ENCODE measurements at places on chromosomes 2 and 18. TPM values are rescaled to one million over a fixed set of nuclear protein-coding genes. Genes with fewer than 3 reads are reported as not detected.
A peak's percentile ranks its signal among the peaks of the same experiment; 100 is the strongest.

DNA sequence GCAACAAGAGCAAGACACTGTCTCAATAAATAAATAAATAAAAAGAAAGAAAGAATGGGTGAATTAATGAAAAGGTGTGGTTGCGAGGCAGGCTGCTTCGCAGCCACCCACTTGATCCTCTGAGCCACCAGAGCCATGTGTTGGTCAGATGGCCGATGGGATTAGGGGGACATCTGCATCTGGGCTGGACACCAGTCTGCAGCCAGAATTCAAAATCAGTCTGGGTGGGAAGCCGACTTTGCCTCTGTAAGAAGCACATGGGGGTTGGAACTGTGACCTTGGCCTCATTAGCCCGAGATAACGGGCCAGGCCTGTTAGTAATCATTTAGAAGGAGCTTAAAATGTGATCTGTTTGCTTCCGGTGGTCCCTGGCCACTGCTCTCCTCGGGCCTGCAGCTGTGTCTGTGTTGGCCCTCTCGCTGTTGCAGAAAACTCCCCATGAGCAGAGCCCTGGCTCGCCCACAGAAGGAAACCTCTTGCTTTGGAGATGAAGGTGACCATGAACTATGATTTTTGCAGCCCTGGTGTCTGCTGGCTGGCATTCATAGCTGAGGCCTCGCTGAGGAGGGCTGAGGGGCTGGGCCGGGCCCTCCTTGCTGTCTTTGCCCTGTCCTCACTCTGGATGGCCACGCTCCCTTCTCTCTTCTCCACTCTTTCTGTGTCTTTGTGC, 94.4 kb downstream of the DYSF start:
- no peak for DNase-seq

DNA sequence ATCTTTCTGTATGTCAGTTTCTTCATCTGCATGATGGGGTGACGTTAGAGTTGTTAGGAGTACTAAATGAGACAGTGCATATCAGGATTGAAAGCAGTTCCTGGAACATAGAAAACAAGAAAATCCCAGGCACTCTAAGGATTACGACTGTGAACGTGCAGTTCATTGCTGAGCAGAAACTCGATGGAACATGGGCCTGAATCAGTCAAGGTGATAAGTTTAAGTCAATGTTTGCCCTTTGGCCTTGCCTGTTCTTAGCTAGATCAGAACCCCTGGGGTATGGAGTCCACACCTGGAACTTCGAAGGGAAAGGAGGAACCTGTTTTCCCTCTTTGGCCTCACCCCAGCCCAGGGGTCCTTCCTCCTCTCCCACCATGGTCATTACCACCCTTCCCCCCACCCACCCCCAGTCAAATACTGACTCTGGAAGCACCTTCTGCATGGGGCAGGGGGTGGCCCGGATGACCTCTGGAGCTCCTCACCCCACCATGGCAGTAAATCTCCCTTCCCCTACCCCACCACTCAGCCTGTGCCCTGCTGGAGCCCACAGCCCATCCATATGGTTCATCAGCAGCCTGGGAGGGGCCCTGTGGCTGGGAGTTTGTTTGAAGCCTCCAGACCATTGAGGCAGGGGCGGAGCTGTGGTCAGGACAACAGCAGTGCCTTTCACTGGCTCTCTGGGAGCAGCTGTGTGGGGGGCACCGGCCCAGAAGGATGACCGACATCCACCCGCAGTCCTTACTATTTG, 164.1 kb downstream of the SMAD7 start:
- DNase-seq = no peak

- no peak for DNase-seq
Measured at GRCh38 chr2:203077451-203077850, 62.8 kb downstream of the NBEAL1 start.

- DNase-seq = peak; percentile 83
Measured at GRCh38 chr2:225041851-225042799, at the start of gene DOCK10. TSS of gene DOCK10 (minus strand) at chr2:225042468. CDS start at chr2:225042374, 94 bp downstream.

GRCh38 chr2:215901796-215902195, 111.6 kb downstream of the MREG start:
- no peak for DNase-seq

DNA sequence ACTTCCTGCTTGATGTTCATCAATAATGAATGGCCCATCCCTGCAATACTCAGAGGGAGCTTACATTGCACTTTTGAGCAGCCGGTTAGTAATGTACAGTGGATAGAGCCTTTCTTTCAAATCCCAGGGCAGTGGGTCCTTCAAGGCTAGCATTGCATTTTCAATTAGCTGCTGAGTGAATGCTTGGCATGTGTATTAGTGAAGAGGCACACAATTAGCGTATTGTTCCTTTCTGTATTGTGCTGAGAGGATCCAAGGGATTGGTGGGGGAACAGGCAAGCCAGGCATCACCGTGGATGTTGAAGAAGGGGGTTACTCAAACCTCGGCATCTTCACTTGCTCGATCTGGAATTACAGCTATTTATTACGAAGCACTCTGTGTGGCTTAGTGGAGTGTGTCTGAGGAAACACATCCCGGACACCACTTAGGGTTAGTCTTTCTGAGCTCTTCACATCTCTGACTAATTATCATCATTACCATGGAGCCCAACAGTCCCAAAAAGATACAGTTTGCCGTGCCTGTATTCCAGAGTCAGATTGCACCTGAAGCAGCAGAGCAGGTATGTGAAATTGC, at the start of gene PPP1R1C:
TSS of gene PPP1R1C (plus strand) at position 222 of the 574 bp plus-strand sequence. CDS start at position 480, 258 bp downstream.
- no peak for DNase-seq

DNA sequence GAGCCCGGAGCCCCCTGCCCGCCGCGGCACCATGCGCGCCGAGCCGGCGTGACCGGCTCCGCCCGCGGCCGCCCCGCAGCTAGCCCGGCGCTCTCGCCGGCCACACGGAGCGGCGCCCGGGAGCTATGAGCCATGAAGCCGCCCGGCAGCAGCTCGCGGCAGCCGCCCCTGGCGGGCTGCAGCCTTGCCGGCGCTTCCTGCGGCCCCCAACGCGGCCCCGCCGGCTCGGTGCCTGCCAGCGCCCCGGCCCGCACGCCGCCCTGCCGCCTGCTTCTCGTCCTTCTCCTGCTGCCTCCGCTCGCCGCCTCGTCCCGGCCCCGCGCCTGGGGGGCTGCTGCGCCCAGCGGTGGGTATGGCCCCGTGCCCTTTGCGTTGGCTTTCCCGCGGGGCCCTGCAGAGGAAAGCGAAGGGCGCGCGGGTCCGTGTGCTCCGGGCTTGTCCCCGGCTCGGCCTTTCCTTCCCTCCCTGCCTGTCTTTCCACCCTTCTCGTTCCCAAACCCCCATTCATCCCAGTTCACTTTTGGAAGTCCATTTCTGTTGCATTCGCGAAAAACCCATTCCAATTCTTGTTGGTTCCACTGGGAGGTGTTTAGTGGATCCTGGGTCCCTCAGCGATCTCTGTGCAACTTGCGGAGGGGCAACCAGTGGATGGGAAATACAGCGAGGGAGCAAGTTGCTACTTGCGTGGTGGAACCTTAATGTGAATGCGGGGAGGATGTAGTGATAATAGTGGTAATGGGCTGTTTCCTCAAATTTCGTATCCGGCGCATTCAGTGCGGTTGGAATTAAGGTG, 599 bp downstream of the ADAM23 start:
- DNase-seq = peak; percentile 32

DNA sequence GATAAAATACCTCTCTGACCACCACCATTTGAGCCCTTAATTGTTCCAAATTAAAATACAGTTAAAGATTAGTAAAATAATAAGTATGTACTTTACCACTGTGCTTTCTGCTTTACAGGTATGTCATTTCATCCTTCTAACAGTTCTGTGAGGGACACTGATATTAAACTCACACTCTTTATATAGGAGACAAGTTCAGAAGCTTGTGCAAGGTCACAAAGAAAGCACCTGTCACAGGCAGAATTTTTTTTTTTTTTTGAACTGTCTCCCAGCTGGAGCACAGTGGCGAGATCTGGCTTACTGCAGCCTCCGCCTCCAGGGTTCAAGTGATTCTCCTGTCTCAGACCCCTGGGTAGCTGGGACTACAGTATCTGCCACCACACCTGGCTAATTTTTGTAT, 21.6 kb upstream of the GPR75 start:
- DNase-seq = no peak

DNA sequence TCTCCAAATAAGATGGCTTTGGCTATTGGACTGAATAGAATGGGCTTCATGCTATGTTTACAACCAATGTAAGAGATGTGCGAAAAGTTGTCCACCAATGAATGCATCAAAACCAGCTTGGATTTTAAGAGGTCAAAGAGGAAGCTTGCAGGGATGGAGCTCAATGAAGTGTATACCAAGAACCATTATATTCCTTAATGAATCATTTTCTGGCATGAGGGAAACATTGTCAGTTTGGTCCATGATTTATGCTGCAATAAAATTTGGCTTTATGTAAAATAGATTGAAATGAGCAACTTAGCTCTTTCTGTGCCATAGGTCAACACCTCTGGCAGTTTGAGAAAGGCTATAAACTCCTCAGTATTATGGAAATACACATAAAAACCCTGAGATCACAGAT, 107.3 kb downstream of the SH3BP4 start:
- DNase-seq = no peak

DNA sequence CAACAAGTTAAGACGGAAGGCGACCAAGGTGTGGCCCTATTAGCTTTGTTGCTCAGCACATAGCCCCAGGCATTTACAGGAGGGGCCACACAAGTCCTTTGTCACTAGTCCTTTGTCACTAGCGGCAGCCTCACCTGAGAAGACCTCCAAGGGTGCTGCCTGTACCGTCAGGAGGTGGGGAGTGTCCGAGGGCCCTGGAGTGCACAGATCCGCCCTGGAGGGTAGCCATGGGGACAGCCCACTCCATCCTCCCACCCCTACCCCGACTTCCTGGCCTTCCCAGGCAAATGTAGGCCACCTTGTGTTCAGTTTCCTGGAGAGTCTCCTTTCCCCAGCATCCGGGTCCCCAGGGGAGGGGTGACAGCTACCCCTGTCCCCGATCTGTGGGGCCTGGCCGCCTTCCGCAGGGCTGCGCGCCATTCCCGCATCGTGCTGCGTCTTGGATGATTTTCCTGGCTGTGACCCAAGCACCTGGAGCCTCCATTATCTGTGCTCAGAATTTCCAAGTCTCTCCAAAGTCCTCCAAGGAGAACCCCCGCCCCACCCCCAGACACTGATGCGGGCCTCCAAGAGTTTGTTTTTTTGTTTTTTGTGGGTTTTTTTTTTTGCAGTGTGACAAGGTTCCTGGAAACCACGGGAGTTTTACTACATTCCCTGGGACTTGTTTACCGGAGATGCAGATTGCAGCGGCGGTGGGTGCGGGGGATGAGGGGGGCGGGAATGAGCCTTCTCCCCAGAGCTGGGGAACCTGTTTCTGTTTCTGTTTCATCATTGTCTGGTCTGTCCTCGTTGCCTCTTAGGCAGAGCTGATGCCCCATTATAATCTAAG, 28.6 kb downstream of the TEX44 start:
- DNase-seq = no peak

DNA sequence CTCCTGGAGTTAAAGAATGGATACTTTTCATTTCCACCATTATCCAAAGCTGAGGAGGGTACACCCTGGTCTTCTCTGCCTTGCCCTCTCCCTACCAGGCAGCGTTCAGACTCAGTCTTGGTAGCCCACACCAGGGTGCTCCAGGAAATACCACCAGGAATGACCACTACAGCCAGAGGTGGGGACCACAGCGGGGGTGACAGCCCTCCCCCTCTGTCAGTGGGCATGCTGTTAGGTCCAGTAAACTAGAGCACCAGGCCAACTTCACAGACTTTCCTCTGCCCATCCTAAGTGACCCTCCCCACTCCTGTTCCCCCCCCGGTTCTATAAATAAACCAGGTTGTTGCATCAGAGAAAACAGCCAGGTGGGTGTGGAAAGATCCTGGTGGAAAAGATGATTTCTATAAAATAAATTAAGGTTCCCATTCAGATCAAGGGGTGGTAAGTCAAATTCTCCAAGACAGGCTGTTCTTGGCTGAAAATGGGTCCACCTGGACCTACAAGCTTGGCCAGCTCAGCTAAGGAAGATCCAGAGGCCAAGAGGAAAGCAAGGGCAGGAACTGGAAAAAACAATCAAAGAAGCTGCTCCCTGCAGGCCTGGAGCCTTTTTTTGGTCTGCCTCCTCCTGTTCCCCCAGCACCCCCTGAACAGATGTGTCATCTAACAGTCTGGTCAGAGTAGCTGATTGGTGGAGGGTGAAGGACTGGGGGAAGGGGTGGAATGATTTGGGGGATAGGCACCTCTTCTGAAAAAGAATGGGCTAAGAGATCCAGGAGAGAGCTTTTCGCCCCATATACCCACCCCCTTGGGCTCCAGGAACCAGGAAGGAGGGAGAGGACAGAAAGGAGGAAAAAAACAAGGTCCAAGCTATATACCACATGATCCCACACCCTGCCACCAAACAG, 2.3 kb downstream of the RAB11FIP5 start:
- no peak for DNase-seq

DNA sequence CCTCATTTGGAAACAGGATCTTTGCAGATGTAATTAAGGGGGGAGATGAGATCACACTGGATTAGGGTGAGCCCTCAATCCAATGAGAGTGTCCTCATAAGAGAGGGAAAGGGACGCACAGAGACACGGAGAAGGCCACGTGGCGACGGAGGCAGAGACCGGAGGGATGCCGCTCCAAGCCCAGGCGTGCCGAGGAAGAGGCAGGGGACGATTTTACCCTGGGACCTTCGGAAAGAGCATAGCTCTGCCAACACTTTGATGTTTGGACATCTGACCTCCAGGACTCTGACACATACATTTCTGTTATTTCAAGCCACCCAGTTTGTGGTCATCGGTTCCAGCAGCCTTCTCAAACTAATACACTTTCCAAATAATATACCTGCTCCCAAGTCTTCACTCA, 84.4 kb upstream of the ZCCHC2 start:
- no peak for DNase-seq

GRCh38 chr2:215613280-215613679, 177.4 kb upstream of the FN1 start:
- DNase-seq = no peak

- DNase-seq = no peak
Measured at GRCh38 chr2:65363879-65364666, 68.3 kb downstream of the SPRED2 start.

GRCh38 chr2:45210462-45211195, 201.4 kb upstream of the SIX2 start:
- DNase-seq = no peak

GRCh38 chr2:140348826-140349225, 1568.6 kb upstream of the NXPH2 start:
- DNase-seq = no peak

DNA sequence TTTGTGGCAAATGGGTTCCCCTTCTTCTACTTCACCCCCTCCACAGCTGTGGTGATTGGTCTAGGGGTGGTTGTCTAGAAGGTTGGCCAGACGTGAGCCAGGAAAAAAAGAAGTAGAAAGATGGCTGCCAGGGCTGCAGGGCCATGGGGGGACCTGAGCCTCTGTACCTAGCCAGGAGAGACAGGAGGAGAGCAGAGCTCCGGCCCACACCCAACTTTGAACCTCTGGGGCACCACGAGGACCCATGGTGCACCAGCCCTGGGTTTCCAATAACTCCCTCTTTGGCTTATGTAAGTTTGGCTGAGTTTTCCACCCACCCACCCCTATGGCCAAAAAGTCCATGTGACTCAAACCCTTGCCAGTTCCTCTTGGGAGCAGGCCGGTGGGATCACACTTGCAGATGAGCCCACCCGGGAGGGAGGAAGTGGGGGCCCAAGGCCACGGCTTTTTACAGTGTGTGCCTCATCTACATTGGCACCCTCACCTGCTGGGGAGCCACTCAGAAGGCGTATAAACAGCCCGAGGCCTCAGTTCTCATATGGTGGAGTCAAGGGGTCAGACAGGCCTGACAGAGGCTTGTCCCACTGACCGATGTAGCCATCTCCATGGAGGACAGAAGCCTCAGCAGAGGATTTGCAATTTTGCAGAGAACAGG, 293.1 kb upstream of the HDAC4 start:
- DNase-seq = no peak

The UGT1A3 gene
- not detected for polyA plus RNA-seq

The LYG1 gene
- polyA plus RNA-seq = 4.5 TPM

The MAL gene
- 3.0 TPM for polyA plus RNA-seq

The XDH gene
- polyA plus RNA-seq = not detected

The PLEK gene
- 78.3 TPM for polyA plus RNA-seq

The STPG4 gene
- 0.31 TPM for polyA plus RNA-seq

Data from B cell (primary cell).